MCF 10A (cell line): ENCODE measurements at places on chromosomes 2 and 18. TPM values are rescaled to one million over a fixed set of nuclear protein-coding genes. Genes with fewer than 3 reads are reported as not detected.

DNA sequence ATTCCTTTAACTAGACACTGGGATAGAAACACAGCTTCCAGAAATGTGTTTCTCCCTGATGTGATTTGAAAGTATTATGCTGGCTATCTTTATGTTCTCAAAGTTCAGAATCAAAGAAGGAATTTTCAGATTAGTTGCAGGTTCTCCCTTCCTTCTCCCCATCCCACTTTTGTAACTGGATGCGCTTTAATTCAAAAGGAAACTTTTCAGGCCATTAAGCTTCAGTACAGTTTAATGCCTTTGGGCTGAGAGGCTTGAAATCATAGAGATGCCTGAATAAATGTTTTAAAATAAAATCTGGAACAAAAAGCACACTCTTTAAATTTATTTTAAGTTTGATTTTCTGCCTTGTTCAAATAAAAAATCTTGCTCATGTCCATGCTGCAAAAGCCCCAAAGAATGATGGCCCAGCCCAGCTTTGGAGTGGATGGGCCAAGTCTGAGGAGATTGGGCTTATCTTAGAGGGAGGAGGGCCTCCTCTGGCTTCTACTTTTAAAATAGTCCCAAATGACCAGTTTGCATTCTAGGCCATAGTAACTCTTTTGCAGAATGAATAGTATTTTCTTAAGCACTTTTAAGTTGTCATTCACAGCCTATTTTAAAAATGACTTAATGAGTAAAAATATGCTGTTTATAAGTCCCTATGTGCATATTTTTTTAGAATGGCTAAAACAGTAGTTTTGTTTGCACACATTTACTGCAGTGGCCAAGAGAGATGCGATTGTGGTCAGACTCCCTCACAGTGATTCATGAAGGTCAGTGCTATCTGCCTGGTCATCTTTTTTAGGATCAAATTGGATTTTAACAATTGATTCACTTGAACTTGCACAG lies 129.2 kb downstream of the MTX2 start:
- H3K27ac ChIP-seq, result no peak overlapping the region

DNA sequence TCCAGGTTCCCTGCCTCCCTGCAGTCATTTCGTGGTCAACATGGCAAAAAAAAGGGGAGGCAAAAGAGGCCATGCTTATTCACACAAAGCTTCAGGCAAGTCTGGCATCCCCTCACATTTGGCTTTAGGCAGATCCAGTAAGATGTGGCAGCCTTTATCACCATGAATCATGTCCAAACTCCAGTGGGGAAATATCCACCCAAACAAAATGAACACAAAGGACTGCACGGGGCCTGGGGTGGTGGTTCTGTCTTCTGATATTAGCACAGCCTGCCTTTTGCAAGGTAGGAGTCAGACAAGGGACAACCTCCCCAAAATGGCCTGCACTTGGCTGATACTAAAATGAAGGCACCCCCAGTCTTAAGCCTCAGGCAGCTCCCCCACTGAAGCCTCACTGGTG lies 129.9 kb downstream of the ZBTB7C start:
- no peak for DNase-seq
- H3K27me3 ChIP-seq, result no peaks in the 10 kb centered on the region
- H3K4me3 ChIP-seq, result no peak overlapping the region
- no peak overlapping the region for H3K27ac ChIP-seq
- no peaks in the 10 kb centered on the region for H3K36me3 ChIP-seq

GRCh38 chr2:232416521-232417470 lies 10.2 kb downstream of the ALPG start:
- no peak for DNase-seq
- no peak overlapping the region for H3K4me3 ChIP-seq
- H3K36me3 ChIP-seq, result no peaks in the 10 kb centered on the region
- no peaks in the 10 kb centered on the region for H3K4me1 ChIP-seq
- peaks cover 35% of the 10 kb centered on the region for H3K27me3 ChIP-seq

GRCh38 chr2:181828122-181828705 lies 63.3 kb upstream of the ITPRID2 start:
- DNase-seq, result no peak
- H3K4me3 ChIP-seq, result no peak overlapping the region
- no peaks in the 10 kb centered on the region for H3K36me3 ChIP-seq
- no peak overlapping the region for H3K27ac ChIP-seq
- peaks cover 4% of the 10 kb centered on the region for H3K4me1 ChIP-seq

DNA sequence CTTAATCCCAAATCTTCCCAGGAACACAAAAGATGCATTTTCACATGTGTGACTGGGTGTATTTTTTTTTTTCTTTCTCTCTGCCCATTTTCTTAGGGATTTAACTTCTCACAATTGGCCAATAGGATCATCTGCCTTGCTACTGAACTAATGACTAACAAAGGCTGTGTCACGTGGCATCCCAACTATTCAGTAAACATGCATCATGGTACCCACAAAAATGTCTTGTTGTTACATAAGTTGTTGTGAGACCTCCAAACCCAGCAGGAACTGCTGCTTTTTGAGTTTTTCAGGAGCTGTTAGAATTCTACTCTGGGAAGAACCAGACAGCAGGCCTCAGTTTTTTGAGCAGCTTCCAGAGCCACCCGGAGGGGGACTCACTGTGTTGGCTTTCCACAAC lies 31.9 kb downstream of the GAD1 start:
- peak; percentile 19 for DNase-seq
- no peak overlapping the region for H3K4me3 ChIP-seq
- H3K27ac ChIP-seq, result no peak overlapping the region

CCDC74A gene
- total RNA-seq, result 0.32 and 1.1 TPM in 2 replicates

- DNase-seq, result peak; percentile 87
- H3K4me3 ChIP-seq, result no peak overlapping the region
Measured at GRCh38 chr2:212227755-212228154, 310.8 kb downstream of the ERBB4 start.

ADRA2B gene
- total RNA-seq, result not detected in 2 replicates

- no peak overlapping the region for H3K27ac ChIP-seq
- DNase-seq, result no peak
- H3K4me3 ChIP-seq, result no peak overlapping the region
- peaks cover 6% of the 10 kb centered on the region for H3K4me1 ChIP-seq
- H3K27me3 ChIP-seq, result no peaks in the 10 kb centered on the region
Measured at GRCh38 chr2:144615866-144616565, 96.1 kb upstream of the ZEB2 start.

DNA sequence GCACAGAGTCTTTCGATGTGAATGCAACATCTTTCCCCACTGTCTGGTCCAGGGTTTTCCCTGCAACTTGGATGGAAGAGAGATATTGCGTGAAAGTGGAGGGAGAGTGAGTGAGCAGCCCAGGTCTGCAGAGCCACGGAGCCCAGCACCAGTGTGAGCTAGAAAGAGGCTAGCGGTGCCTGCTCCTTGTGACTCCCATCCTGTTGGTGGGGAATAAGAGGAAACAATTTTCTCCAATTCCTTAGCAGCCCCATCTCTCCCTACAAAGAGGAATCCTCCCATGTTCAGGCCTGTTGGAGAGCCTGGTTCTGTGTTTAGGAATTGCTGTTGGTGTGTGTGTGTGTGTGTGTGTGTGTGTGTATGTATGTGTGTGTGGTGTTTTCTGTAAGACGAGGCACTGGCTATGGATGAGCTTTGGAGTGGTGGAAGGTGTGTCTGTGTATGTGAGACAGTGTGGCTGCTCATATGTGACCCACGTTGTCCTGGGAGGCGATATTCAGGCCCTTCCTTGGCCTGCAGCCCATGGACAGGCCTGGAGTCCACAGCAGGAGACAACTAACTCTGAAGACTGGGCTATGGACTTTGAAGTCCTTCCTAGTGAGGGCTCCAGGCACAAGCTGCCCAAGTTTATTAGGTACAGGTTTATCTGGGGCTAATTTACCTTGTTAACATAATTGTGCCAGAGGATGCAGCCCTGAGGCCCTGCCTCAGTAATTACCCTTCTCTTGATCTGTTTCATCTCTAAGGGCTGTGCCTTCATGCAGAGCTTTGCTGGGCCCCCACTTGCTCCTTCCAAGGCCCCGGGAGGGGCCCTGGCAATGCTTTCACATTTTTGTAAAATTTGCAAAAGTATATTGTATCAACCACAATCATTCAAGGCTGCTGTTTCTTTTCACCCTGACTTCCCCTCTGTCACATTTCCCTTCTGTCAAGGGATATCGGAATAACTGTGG lies 88.6 kb upstream of the HAAO start:
- no peak for DNase-seq
- no peaks in the 10 kb centered on the region for H3K27me3 ChIP-seq

DNAJC5G gene
- not detected in 2 replicates for total RNA-seq

DNA sequence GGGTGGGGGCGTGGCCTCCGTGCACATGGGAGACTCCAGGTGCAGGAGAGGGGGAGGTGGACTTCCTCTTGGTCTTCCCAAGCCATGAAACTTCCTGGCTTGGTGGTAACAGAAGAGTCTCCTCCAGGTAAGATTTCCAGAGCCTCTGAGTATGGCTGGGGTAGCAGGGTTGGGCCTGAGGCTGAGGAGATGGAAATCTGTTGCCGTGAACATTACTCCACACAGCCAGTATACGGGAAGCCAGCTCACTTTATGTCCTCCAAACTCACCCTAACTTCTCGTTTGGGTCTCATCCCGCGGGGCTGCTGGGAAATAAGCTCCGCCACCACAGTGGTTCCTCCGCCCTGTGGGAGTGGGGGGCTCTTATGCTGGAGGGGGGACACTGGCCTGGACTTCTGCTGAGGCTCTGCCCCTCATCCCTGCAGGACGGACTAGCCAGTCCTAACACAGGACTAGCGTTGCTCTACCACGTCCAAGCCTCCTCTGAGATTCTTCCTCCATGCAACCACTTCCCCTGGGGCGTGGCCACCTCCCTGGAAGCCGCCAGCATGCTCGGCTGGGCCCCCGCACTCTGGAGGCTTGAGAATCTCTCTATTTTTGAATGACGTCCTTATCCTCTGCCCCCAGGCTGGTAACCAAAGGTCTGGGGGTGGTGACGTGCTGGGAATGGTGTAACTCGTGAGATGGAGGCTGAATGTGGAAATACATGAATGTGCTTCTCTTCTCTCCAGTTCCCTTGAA lies 777 bp upstream of the RAB17 start:
- H3K27me3 ChIP-seq, result no peaks in the 10 kb centered on the region
- peak; percentile 84 for DNase-seq
- H3K27ac ChIP-seq, result peak overlapping the region; percentile 90
- H3K36me3 ChIP-seq, result no peaks in the 10 kb centered on the region
- peaks cover 13% of the 10 kb centered on the region for H3K4me1 ChIP-seq

MC5R gene
- not detected in 2 replicates for total RNA-seq

ZNF512 gene
- 19.9 and 25.5 TPM in 2 replicates for total RNA-seq

THSD7B gene
- not detected in 2 replicates for total RNA-seq

DNA sequence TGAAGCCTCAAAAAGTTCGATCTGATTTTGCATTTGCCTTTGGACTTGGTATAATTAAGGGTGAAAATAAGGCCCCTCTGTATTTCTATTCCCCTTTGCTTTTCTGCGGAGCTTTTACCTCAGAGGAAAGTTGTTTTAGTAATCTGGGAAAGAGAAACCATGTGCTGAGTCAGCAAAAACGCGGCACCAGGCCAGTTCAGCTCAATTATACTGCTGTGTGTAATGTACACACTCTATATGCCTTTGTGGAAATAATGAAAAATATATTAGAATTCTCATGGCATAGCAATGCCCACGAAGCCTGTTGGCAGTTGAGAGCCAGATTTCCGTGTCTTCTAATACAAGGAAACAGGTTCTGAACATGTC lies 161.9 kb upstream of the SIX2 start:
- peaks cover 28% of the 10 kb centered on the region for H3K4me1 ChIP-seq
- no peaks in the 10 kb centered on the region for H3K27me3 ChIP-seq
- H3K27ac ChIP-seq, result peak overlapping the region; percentile 27
- H3K36me3 ChIP-seq, result peaks cover 1% of the 10 kb centered on the region
- H3K4me3 ChIP-seq, result peak overlapping the region; percentile 47
- DNase-seq, result peak; percentile 64

DNA sequence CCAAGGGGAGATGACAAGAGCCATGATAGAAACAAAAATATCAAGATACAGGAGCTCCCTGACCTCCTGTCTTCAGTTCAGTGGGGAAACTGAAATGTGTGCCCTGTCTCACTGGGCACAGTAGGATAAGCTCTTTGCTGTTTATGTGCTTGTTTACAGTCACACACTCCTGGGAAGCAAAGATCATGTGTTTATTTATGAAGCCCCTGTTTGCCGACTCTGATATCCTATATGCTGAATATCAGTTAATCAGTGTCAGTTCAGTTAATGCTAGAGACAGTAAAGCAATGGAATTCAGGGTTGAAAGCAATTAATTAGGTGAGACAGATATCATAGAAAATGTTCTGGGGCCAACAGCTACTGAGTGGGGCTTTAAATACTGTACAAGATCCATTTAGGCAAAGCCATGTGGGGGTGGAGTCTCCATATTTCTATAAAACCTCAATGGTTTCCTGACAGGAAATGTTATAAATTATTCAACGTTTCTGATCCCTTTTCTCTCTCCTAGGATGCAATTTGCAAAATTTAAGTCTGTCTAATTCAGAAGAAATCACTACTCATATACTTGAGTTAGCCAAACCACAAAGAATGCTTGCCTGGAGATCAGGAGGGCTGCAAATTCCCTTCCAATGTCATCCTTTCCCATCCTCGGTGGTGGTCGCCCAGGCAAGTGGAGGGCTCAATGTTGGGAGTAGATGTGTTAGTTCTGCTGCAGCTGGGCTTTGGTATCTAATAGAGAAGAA lies 551.3 kb downstream of the CMPK2 start:
- H3K4me3 ChIP-seq, result no peak overlapping the region
- no peak overlapping the region for H3K27ac ChIP-seq
- DNase-seq, result no peak
- H3K4me1 ChIP-seq, result peaks cover 4% of the 10 kb centered on the region

HAAO gene
- not detected in 2 replicates for total RNA-seq

GRCh38 chr18:56804395-56804794 lies 153.2 kb downstream of the WDR7 start:
- H3K27ac ChIP-seq, result no peak overlapping the region
- no peak for DNase-seq
- no peaks in the 10 kb centered on the region for H3K27me3 ChIP-seq
- no peaks in the 10 kb centered on the region for H3K36me3 ChIP-seq

RAB27B gene
- total RNA-seq, result 32.2 and 73.5 TPM in 2 replicates

PRR30 gene
- not detected in 2 replicates for total RNA-seq

SCN7A gene
- total RNA-seq, result not detected in 2 replicates

ATG9A gene
- 52.1 and 60.8 TPM in 2 replicates for total RNA-seq

GRCh38 chr18:63283305-63284094 lies 36.1 kb downstream of the BCL2 start:
- no peak overlapping the region for H3K27ac ChIP-seq
- no peaks in the 10 kb centered on the region for H3K27me3 ChIP-seq
- H3K4me3 ChIP-seq, result no peak overlapping the region
- H3K36me3 ChIP-seq, result no peaks in the 10 kb centered on the region
